Kidney (tissue), 22 donors: ENCODE measurements at places on chromosomes 2 and 18. TPM values are rescaled to one million over a fixed set of nuclear protein-coding genes. Genes with fewer than 3 reads are reported as not detected.

The RTKN gene
- total RNA-seq, result 76.4 TPM

The DARS1 gene
- total RNA-seq, result 77.4 TPM

The SKA1 gene
- 0.31 TPM for total RNA-seq

The MORN2 gene
- total RNA-seq, result 29.6 TPM

The ANKAR gene
- 12.4 TPM for total RNA-seq

The MAB21L4 gene
- 6.1 TPM for total RNA-seq

The REG3G gene
- total RNA-seq, result 8.8 TPM

The RAB6C gene
- total RNA-seq, result 0.19 TPM

DNA sequence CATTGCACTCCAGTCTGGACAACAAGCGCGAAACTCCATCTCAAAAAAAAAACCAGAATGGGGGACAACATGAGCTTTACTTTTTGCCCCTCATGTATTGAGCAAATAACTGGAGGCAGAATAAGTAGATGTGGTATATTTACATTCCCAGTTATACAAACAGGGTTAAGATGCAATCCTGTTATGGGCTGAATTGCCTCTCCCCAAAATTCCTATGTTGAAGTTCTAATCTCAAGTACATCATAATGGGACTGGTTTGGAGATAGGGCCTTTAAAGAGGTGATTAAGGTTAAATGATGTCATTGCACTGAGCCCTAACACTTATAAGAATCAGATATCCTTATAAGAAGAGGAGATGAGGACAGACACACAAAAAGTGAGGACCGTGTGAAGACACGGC is 319.8 kb upstream of the KLHL29 start:
- DNase-seq, result no peak

DNA sequence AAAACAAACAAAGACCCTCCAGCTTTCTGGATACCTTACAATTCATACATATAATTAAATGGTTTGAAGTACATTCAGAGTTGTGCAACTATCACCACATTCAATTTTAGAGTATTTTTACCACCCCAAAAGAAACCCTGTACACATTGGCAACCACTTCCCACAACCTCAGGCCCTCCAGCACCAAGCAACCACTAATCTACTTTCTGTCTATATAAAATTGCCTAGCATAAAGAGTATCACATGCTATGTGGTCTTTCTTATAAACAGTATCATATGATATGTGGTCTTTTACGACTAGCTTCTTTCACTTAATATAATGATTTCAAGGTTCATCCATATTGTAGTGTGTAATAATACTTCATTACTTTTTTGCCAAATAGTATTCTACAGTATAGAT is 7.3 kb downstream of the IER3IP1 start:
- no peak for DNase-seq

DNA sequence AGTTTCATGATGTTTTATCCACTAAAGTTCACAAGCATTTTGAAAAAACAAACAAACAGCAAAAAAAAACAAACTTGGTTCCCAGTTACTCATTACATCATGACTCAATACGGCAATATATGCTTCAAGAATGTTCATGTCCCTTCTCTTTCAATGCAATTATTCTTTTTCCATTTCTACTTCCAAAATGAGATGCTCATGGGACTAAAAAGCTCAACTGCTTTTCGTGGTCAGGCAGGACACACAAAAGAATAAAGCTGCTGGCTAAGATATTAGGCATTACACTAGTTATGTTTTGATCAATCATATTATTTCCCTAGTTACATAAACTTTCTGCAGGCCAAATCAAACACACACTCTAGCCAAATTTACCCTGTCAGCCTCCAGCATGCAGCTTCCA is 301.3 kb downstream of the EPHA4 start:
- no peak for DNase-seq

DNA sequence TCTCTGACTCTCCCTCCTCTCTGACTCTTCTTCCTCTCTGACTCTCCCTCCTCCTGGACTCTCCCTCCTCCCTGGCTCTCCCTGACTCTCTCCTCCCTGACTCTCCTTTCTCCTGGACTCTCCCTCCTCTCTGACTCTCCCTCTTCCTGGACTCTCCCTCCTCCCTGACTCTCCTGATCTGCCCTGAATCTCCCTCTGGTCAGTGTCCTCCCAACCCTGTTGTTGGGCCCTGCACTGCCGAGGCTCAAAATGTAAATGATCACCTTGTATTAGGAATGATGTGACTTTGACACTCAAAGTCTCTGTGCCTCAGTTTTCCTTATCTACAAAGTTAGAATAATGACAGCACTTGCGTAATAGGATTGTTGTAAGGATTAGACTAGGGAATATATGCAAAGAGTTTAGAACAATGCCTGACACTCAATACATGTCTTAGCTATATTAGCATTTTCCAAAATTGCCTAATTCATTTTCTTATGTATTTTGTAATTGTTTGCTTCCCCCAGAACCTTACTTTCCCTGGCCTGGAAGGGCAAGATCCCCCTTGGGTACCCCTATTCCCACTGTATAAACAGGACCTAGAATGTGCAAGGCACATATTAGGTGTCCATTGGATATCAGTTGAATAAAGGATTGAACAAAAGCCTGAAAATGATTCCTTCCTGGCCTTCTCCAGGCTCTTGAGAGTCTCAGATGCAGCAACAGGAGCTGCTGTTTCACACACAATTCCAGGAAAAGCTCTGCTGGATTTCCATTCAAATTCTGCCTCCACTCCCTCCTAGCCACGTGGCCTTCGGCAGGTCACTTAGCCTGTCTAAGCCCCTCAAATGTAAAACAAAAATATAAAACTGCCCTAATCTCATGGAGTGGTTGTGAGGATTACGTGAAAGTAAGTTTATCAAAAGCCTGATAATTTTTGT is 170.1 kb downstream of the INHBB start:
- no peak for DNase-seq

DNA sequence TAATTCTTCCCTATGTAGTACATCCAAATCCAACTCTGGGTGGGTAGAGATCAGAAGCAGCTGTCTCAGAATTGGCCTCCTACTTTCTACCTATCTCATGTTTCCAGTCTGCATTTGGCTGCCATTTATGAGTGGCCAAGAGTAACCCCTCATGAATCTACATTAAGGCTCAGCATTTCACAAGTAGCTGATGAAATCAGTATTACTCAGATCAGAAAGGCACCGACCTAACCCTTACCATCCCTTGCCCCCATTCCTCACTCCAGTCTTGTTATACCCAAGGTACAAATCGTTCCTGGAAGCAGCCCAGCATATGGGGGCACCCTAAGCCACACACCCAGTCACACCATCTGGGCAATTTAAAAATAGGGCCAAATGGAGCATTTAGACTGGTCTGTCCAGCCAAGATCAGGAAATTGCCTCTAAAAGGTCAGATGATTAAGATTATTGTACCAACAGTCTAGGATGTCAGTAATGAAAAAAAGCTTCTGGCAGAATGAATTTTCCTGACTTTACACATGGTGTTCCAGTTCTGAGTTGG is 37.1 kb downstream of the CD28 start:
- no peak for DNase-seq

GRCh38 chr2:180012523-180012922 is 5.4 kb upstream of the CWC22 start:
- no peak for DNase-seq

DNA sequence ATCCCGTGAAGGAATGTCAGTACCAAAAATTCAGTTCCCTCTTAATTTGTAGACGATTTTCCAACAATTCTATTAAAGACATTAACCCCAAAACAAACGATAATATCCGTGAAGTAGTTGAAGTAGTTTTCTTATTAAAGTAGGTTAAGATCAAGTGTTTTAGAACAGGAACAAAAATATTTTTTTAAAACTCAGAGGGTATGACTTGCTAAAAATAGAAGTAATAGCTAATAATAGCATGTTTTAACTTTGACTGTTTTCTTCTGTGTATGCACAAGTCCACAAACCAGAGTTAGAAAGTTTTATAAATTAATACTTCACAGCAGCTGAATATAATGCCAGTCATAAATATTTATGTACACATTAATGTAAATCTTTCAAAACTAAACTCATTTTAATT is 2.4 kb downstream of the DNAJC10 start:
- DNase-seq, result no peak

DNA sequence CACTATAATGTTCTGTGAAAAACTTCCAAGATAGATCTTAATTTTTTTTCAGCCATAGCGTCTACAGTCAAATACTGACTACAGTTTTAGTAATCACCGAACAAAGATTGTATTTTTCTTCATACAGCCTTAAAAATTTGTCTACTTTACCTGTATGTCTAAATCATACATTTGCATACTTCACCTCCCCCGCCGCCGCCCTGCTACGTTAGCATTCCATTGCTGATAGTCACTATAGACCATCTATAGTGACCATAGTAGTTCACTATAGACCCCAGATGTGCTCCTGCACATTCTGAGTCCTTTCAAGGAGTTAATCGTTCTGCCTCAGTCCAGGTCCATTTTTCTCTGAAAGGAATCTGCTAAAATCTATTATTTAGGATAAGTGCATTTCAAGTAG is 325.0 kb downstream of the CCDC178 start:
- no peak for DNase-seq

- peak; percentile 88 for DNase-seq
Observed at GRCh38 chr2:144834998-144835633, 315.2 kb upstream of the ZEB2 start.

DNA sequence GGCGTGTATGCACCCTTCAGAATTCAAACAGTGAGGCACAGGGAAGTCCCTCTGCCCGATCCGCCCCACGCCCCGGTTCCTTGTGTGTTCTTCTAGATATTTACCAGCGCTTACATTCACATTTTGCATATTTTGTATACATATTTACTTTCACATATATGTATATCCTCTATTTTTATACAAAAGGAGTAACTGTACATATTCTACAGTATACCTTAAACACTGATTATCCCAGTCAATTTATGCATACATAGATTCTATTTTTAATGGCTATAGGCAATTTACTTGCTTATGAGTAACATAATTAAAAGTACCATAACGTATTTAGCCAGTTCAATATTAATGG is 307 bp upstream of the DUSP11 start:
- DNase-seq, result no peak

- no peak for DNase-seq
Observed at GRCh38 chr18:74795751-74796150, 198.1 kb downstream of the ZNF407 start.

GRCh38 chr2:218517434-218518206 is 50.5 kb downstream of the USP37 start:
- no peak for DNase-seq

DNA sequence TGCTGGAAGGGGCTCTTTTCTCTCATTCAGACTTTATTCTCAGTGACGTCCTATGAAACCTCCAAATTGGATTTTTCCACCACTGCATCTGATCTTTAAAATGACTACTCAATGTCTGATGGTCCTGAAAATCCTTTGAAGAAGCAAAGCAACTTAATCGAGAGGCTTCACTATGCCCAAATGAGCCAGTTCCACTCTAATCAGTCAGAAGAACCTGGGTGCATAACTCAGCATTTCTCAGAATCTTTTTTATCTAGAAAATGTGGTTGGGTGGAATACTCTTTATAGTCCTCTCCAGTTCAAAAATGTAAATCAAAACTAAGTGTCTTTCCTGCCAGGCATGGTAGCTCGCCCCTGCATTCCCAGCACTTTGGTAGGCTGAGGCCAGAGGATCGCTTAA is 60.7 kb downstream of the PRELID3A start:
- DNase-seq, result no peak

GRCh38 chr2:66730441-66730840 is 295.5 kb downstream of the MEIS1 start:
- no peak for DNase-seq

- no peak for DNase-seq
Observed at GRCh38 chr18:25704494-25704893, 352.5 kb upstream of the ZNF521 start.

- DNase-seq, result no peak
Observed at GRCh38 chr18:9659499-9660375, 45.4 kb upstream of the PPP4R1 start.

DNA sequence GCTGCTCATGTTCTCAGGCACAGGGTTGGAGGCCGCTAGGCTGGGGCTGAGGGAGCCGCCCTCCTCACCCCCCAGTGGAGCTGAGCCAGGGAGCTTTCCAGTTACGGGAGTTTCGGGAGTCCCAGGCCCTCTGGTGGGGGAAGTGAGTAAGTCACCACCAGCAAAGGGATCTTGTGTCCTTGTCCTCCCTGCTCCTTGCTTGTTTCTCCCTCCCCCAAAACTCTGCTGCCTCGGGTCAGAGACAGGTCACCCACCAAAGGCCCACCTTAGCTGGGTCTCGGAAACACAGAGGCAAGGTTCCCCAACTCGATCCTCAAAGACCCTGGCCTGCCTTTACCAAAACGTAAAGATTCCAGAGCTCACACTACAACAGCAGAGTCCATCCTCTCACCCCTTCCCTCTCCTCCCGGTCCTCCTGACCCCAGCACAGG is 60.5 kb upstream of the POMC start:
- peak; percentile 81 for DNase-seq

- DNase-seq, result peak; percentile 72
Observed at GRCh38 chr18:35582899-35583558, 1.5 kb downstream of the GALNT1 start.

DNA sequence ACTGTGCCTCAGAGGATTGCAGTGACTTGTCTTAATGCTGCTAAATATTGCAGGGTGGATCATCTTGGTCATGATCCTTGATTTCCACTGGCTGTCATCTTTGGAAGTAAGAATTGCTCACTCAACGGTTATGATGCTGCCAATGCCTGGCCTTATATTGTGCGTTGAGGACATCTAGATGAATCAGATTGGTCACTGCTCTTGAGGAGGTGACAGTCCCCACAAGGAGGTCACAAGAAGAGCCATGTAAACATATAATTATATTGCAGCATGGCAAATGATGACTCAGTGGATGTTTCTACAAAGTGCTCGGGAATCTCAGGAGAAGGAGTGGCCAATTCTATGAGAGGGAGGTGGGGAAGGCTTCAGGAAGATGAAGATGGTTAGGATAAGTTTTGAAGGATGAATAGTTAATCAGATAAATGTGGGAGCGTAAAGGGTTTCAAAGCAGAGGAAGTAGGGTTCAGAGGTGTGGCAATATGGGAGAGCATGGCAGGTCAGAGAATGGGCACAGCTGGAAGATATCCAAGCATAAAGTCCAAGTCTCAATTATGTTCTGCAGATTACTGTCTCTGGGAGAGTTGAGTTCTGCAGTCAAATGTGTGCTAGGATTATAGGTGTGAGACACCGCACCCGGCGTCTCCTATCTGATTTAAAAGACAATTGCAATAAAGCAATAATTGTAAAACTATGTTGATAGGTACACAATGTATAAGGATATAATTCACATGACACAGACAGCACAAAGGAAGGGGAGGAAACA is 21.3 kb upstream of the TMEM131 start:
- DNase-seq, result no peak

GRCh38 chr2:128037649-128038048 is 9.8 kb upstream of the SAP130 start:
- DNase-seq, result no peak

DNA sequence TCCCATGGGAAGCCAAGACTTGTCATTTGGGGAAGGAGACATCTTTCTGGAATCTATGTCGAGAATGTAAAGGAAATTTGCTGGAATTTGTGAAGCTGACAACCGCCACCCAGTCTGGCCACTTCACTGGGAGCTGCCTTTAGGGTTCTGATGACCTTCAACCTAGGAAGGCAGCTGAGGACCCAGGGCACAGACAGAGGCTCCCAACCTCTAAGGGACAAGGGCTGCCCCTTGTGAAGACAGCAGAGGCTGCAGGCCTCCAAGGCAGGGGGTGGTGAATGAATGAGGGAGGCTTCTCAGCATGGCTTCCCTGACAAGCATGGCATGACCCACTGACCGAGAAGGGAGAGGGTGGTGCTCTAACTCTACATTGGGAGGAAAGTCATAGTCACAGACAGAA is 128.9 kb upstream of the ASB18 start:
- no peak for DNase-seq

GRCh38 chr2:85826990-85827878 is 61.6 kb downstream of the ST3GAL5 start:
- DNase-seq, result peak; percentile 71

GRCh38 chr18:8889489-8889888 is 184.1 kb downstream of the MTCL1 start:
- no peak for DNase-seq
